ENCODE measurements at places on chromosomes 6 and 20.

- H3K27ac ChIP-seq = no peak overlapping the region
- no peaks in the 10 kb centered on the region for H3K36me3 ChIP-seq
- no peaks in the 10 kb centered on the region for H3K27me3 ChIP-seq
Observed at GRCh38 chr6:146803601-146804000, 204.8 kb downstream of the ADGB start.

- peak overlapping the region; percentile 58 for H3K27ac ChIP-seq
- H3K27me3 ChIP-seq = no peaks in the 10 kb centered on the region
- H3K4me1 ChIP-seq = peaks cover 12% of the 10 kb centered on the region
- no peaks in the 10 kb centered on the region for H3K36me3 ChIP-seq
- no peak for DNase-seq
Observed at GRCh38 chr6:2563635-2564034, 187.1 kb downstream of the MYLK4 start.

- no peak for DNase-seq
- no peaks in the 10 kb centered on the region for H3K27me3 ChIP-seq
- no peaks in the 10 kb centered on the region for H3K36me3 ChIP-seq
- no peak overlapping the region for H3K27ac ChIP-seq
- H3K4me3 ChIP-seq = no peak overlapping the region
Observed at GRCh38 chr6:142130814-142131213, 1.9 kb upstream of the GJE1 start.

DNA sequence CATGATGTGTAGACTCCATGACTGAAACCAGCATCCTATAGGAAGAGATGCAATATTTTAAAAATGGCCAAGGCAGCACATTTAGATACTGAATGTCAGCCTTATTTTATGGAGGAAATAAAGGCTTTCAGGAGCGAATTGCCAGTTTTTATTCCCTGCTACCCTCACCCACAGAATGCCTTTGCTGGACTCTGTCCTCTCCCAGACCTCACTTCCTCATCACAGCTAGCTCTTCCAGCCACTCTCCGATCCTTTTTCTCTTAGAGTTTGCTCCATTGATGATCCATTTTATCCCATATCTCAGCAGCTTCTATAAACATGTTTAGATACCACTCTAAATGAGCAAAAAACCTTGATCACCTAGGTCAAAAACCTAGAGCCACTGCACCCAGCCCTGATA, 137.7 kb downstream of the LRRC1 start:
- H3K4me3 ChIP-seq = no peak overlapping the region
- H3K4me1 ChIP-seq = no peaks in the 10 kb centered on the region
- no peak for DNase-seq
- H3K27ac ChIP-seq = no peak overlapping the region

DNA sequence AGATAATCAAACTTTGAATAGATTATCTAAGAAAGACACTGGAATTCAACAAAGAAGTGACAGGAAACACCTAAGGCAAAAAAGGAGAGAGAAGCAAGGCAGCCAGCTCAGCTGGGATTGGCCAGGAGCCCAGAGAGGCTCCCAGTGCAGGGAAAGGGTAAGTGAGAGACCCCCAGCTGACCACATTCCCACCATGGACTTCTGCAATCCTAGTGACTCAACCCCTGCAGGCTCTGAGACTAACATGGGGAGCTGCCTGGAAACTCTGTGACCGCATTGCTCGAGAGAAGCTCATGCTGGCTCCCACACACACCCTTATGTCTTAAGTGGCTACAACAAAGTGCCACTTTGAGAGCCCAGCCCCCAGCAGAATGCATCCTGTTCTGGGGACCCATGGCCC, 215.1 kb downstream of the PACRG start:
- no peaks in the 10 kb centered on the region for H3K27me3 ChIP-seq
- H3K4me1 ChIP-seq = no peaks in the 10 kb centered on the region
- H3K36me3 ChIP-seq = no peaks in the 10 kb centered on the region
- no peak for DNase-seq

DNA sequence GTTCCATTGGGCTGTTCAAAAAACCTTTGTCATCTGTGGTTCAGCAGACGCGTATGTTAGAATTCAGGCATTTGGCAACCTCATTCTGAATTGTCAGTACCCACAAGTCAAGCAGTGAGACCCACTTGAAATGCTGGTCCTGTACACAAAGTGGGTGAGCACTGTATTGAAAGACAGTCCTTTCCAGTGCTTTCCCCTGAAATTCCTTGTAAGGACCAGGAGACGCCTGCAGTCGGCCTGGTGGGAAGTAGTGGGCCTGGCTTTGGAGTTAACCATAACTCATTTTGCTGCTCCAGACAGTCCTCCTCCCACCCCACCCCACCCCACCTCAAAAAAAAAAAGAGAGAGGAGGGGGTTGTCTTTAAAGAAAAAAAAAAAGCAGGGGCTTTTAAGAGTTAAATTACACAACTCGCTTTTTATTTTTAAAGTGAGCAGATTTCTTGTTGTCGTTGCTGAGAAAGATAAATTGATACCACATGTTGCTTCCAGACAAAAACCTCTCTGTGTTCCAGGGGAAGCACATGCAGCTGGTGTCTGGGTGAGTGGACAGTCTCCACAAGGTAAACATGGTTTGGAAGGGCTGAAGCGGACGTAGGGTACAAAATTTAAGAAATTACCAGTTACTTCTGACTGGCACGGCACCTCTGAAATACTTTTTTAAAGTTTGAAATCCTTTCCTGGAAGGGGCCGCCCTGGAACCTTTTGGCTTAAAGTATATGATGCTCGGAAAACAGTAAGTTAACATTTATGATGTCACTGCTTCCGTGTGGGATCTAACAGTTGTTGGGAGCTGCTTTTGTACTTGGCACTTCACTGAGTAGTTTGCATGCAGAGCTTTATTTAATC, 95.3 kb downstream of the FOXO3 start:
- no peaks in the 10 kb centered on the region for H3K27me3 ChIP-seq
- peak; percentile 40 for DNase-seq
- H3K4me3 ChIP-seq = peak overlapping the region; percentile 17
- H3K27ac ChIP-seq = peak overlapping the region; percentile 85
- H3K4me1 ChIP-seq = peaks cover 96% of the 10 kb centered on the region

DNA sequence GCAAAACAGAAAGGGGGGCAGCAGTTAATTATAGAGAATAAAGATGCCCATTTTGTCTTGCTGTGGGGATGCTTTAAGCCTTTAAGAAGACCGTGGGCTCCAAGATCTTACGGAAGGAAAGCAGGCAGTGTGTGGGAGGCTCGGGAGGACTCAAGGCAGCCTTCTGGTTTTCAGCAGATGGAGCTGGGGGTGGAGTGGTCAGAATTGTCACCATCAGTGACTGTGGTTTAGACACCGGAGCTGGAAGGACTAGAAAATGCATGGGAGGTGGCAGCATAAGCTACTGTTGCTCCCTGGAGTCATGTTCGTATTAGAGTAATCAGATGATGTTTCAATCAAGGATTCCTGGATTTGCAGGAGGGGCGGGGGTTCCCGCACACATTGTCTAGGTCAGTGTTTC, 3.7 kb downstream of the PHACTR1 start:
- H3K27ac ChIP-seq = no peak overlapping the region
- no peak for DNase-seq
- no peak overlapping the region for H3K4me3 ChIP-seq
- peaks cover 12% of the 10 kb centered on the region for H3K27me3 ChIP-seq

DNA sequence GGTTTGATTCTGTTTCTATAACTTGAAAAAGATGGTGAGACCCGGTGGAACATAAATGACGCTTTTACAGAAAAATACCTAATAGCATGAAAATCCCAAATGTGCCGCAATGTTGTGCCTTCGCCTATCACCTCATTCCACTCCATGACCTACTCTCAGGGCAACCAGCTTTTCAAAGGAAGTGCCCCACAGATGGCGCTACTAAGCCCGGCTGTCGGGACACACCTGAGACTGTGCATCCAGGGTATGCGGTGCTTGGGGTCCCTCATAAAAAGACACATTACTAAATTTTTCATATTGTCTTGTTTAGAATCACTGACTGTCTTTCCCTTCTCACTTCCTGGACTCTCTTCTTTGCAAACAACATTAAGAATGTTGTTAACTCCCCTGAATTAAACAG, 145.5 kb upstream of the RPS6KA2 start:
- H3K4me3 ChIP-seq = no peak overlapping the region
- no peaks in the 10 kb centered on the region for H3K27me3 ChIP-seq
- no peaks in the 10 kb centered on the region for H3K36me3 ChIP-seq
- no peak overlapping the region for H3K27ac ChIP-seq
- DNase-seq = no peak

GRCh38 chr6:104688283-104688969, 171.3 kb downstream of the HACE1 start:
- no peaks in the 10 kb centered on the region for H3K4me1 ChIP-seq
- H3K4me3 ChIP-seq = no peak overlapping the region
- H3K27me3 ChIP-seq = no peaks in the 10 kb centered on the region
- no peak overlapping the region for H3K27ac ChIP-seq
- DNase-seq = no peak

DNA sequence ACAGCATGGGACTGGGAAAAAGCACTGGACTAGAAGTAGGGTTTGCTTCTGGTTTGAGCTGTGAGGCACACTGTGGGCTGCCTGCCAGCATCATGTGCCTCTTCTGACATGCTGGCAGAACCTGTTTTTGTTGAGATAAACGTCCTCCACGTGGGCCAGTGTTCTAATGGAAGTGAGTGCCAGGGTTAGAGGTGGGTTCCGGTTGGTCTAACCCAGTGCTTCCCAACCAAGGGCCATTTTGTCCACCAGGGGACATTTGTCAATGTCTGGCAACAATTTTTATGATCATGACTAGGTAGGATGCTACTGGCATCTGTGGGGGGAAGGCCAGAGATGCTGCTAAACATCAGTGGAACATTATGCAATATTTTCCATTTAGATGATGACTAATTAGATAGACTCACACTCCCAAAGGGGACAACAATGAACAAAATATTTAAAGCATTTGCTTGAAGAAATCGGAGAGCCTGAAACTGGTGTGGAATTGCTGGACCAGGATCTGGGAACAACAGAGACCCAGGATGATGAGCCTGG, 7.8 kb upstream of the APMAP start:
- H3K27me3 ChIP-seq = no peaks in the 10 kb centered on the region
- peaks cover 3% of the 10 kb centered on the region for H3K36me3 ChIP-seq
- H3K27ac ChIP-seq = no peak overlapping the region
- DNase-seq = peak; percentile 83
- no peaks in the 10 kb centered on the region for H3K4me1 ChIP-seq
- no peak overlapping the region for H3K4me3 ChIP-seq
